ENCODE measurements at places on chromosomes 2 and 18.

DNA sequence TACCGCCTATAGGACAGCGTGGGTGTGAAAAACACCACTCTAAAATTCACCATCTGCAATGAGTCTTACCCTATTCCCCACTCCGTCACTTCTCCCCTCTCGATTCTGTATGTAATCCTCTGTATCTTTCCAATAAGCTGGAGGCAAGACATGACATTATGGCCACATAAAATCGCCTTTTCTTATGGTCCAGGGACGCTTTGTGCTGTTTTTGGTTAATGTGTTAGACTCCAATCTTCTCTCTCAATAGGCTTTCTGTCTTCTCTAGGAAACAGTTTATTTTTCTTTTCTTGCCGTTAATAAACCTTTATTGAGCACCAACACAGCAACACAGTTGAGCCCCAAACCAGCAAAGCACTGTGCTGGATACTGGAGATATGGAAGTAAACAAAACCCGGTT is 37.9 kb upstream of the ZCCHC2 start:
- no peak for DNase-seq

- DNase-seq, result no peak
These were observed 352.2 kb downstream of the CYRIA start for GRCh38 chr2:16313235-16313975.

GRCh38 chr18:48632676-48633257 is 93.9 kb downstream of the CTIF start:
- no peak for DNase-seq

DNA sequence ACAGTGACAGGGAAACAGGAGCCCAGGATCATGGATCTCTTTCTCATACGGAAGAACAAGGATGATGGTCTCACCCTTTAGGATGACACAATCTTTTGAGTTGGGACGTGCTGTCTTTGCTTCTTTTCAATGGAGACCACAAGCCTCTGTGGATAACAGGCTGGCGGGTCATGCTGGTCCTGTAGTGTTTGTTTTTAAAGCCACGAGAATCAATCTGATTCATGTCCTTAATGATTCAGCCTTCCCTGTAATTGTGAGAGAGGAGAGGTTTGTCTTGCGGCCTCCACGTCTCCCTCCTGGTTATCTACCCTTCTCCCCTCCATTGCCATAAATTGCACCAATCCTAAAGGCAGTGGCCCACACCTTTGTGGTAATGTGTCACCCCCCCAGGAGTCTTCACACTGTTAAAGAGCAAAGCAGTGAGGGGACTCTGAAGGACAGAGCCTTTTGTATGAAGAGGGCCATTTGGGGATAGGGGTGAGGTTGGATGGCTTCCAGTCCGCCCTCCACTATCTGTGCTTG is 87.7 kb upstream of the TGFA start:
- DNase-seq, result no peak

DNA sequence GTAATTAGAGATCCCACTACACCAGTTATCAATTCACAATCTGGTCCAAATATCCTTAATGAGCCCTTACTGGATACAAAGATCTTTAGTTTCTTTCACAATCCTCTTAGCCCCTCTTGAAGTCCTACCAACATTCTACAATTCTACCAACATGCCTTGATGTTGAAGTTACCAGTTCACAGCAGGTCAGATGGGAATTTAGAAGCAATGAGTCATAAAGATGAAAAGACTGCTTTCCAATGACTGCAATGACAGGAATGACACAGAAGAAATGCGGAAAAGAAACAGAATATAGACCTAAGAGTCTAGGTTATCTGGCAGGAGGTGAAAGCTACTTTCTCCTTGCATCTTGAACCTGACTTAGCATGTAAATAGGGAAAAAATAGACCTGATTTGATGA is 24.5 kb downstream of the RTTN start:
- DNase-seq, result no peak

DNA sequence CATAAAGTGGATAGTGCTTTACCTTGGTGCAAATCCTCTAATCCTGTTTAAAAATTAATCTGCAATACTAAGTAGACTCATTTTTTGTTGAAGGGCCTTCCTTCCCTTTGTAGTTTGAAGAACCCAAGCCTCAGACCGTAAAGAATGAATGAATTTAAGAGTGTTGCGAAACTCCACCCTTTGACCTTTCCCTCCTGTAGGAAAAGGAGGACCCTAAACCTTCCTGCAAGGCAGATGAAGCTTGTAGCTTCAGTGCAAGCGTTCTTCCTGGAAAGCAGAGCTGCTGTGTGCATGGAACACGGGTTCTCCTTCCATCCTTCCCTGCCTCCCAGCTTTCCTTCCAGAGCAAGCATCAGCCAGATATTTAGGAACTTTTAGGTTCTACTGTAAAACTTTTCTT is 1.7 kb downstream of the IMPA2 start:
- no peak for DNase-seq

All from CD4-positive, alpha-beta memory T cell (primary cell).